ENCODE measurements at places on chromosomes 12 and 14. TPM values are rescaled to one million over a fixed set of nuclear protein-coding genes. Genes with fewer than 3 reads are reported as not detected.

DNA sequence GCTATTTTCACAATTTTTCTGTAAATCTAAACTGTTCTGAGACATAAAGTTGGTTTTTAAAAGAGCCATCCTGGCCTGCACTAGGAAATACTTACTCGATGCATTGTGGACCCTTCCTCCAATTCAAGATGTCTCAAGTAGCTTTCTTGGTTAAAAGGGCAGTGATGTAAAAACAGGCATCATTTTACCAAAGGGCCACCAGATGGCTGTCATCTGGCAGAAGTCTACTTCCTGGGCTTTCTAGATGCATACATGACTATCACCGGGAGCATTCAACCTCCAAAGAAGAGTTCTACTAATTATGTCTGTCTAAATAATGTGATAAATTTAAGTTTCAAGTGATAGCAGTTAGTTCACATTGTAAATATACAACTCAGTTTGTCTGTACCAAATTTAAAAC, 96.8 kb upstream of the FRMD6 start:
- peak; percentile 62 for DNase-seq

DNA sequence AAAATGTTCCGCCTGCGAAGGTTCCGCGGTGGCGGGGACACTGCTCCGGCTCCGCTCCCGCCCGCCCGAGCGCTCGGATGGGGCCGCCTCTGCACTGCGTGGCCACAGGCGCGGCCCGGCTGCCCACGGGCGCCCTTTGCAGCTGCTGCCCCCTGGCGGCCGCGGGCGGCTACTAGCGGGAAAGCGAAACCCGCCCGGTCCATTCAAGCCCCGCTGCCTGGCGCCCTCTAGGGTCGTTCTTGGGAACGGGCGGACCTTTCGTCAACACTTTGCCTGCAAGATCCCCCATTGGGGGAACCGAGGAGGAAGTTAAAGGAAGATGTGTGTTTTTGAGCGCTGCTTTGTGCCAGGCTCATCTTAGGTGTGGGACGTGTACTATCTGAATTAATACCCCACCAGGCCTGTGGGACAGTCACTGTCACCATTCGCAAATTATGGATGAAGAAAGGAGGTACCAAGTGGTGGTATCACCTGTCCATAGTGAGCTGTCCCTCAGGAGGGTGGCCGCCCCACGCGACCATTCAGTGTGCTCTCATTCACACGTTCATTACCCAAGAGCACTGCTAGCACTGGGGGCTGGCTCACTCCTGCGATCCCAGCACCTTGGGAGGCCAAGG, 19.4 kb downstream of the GPR132 start:
- DNase-seq = peak; percentile 90

GRCh38 chr14:86770186-86770585, 1222.8 kb downstream of the GALC start:
- no peak for DNase-seq

DNA sequence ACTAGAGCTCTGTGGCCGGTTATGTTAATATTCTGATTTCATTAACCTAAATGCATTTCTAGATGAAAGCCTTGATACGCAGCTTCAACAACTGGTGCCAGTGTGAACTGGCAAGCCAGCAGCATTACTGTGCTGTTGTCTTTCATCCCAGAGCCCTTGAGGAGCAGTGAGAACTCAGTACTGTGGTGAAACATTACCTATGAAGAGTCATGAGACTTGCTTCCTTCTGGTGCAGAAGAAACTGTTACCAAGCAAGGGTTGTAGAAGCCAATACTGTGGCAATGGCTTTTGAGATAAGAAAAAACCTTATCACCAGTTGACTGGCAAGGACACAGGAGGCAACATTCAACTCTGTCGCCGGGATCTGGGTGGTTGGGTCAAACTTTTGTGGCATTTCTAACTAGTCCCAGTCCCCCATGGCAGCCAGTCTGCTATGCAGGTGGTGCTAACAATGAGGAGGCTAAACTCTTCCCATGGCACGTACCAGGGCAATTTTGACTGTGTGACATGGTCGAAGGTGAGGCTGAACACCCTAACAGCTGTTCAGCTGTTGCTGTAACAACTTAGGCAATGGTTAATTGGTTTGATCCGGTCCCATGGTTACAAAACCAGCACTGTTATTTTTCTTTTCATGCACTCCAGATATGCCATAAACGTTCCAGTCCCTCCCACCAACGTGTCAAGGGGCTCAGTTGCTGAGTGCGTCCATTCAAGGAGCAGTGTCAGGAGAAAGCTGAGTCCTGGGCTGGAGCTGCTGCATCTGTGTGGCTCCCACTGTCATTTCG, 12.6 kb upstream of the LGALS3 start:
- DNase-seq = no peak

- DNase-seq = peak; percentile 12
These were observed 78.7 kb upstream of the ZDHHC17 start for GRCh38 chr12:76685246-76685678.

DNA sequence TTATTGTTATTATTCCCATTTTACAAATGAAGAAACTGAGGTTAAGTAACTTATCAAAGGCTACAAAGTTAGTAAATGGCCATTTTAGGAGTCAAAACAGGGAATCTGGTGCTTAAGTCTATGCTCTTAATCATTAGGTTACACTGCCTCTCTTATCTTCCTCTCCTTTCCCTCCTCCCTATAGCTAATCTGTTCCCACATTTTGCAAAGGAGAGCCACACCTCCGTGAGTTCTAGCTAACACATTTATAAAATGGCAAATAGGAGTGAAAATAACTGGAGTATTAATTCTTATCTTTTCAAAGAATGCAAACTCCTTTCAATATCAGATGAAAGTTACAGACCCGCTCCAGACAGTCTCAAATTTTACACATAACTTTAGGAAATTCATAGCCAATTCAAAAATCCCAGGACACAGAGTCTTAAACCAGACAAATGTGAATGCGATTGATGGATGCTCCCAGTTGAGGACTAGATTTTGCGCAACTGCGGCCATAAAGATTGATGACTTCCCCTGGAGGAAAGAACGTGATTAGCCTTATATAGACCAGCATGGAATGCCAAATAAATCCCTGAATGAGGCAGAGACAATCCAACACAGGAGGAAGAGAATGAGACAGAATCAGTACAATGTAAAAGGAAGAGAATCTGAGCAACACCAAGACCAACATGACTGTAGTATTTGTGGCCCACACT, 225.0 kb upstream of the ARID2 start:
- DNase-seq = no peak

DNA sequence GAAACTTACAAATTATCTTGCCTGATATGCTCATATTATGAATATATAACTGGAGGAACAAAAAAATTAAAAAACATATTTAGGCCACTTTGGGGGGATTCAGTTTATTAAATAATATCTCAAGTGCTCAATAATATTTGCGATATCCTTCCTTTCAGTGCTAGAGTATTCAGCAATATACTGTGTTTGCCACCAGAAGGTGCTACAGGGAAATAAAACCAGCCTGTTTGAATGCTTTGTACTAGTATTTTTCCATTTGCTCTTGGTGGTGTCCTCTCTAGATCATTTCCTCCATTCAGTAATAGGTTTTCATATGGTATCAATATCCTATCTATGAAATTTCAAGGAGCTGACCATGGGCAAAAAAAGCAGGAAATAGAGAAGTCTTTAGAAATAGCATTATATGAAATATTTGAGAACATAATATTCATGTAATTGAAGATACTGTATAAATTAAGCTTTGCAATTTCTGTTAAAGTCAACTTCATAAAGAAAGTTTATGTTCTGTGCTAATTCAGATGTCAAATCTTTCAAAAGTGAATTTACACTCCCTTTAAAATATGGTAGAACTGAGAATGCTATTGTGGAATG, 106.2 kb upstream of the NAV3 start:
- DNase-seq = peak; percentile 41

- no peak for DNase-seq
These were observed 74.2 kb upstream of the ATP2B1 start for GRCh38 chr12:89782807-89783206.

- DNase-seq = no peak
These were observed 17.0 kb upstream of the ARL1 start for GRCh38 chr12:101424620-101425019.

DNA sequence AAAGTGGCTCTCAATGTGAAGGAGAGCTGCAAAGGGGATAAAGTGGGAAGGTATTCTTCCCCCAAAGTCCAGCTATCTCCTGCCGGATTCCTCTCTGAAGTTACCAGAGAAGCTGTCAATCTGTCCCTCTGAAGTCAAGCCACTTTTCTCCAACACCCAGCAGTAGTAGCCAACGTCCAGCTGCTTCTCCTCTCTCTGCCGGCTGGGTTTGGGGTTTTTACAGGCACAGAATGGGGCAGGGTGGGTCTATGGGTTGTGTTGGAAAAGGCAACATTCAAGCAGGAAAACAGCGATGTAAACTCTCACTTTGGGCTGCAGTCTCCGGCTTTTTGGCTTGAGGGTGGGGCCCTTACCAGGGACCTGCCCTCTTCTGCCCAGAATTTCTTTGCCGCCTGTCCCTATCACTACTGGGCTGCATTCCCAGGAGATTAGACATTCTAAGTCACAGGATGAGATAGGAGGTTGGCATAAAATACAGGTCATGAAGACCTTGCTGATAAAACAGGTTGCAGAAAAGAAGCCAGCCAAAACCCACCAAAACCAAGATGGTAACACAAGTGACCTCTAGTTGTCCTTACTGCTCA, 16.3 kb downstream of the CAPZA3 start:
- DNase-seq = no peak

GRCh38 chr12:104737113-104737512, 221.0 kb downstream of the SLC41A2 start:
- DNase-seq = no peak

DNA sequence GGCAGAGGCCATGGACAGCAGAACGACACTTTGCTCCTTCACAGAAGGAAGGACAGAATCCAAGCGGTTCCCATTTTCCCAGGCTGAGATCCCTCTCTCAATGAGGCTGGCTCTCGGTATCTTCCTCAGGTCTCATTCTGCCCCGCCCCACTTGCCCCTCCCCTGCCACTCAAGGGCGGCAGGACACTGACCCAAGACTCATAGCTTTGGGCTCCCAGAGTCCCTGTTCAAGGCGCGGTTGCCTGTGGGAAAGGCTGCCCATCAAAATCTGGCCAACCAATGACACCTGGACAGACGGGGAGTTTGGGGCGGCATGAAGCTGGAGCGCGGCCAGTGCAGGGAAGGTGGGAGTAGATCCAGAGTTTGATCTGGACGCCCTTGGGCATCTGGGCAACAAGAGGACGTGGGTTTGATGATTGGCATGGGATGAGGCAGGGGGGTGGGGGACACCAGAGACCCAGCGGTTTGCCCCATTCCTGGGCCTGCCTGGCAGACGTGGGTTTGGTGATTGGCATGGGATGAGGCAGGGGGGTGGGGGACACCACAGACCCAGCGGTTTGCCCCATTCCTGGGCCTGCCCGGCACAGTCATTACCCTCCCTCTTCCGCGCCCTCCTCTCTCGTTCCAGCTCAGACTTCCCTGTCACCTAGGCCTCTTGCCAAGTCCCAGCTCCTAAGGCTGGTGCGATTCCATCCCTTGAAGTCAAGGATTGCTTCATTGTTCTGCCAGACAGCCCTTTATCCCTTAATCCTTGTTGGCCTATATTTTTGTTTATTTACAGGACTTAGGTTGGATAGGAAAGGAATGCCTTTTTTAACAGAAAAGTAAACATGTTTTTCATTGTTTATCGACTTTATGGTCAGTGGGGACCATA, 92.1 kb downstream of the NINJ2 start:
- peak; percentile 85 for DNase-seq

DNA sequence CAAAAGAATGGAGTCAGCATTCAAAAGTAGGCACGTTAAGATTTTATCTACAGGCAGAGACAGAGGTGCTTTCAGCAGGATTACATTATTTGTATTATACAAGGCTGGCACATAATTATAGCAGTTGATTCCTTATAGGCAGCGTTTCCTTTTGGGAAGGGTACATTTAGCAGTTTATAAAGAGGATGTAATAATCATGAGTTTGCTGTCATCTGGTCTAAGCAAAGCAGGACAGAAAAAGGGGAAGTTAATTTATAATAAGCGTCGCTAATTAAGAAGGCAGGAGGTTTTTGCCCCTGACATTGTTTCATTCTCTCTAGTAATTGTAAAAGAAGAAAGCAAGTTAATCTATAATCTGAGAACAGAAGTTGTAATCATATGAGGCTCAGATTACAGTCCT, 259.9 kb upstream of the MDGA2 start:
- no peak for DNase-seq

DNA sequence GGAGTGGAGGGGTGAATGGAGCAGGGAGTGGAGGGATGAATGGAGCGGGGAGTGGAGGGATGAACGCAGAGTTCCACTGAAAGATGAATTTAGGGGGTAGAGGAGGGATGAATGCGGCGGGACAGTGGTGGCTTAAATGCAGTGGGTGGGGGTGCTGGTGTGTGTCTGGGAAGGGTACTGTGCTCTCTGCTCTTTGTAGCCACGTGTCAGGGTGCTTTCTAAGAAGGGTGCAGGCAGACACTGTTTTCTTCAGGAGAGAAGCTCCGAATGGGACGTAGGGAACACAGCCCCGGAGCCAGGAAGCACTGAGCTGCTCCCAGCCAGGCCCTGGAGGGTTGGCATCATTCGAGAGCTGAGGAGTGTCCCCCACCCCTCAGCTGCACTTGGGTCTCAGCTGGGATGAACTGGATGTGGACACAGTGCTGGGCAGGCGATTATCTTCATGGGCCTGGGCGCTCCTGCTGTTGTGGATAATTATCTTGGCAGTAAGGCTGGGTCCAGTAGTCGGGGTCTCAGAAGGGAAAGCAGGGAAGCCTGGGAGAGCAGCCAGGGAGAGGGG, 9.5 kb upstream of the CEP170B start:
- no peak for DNase-seq

DNA sequence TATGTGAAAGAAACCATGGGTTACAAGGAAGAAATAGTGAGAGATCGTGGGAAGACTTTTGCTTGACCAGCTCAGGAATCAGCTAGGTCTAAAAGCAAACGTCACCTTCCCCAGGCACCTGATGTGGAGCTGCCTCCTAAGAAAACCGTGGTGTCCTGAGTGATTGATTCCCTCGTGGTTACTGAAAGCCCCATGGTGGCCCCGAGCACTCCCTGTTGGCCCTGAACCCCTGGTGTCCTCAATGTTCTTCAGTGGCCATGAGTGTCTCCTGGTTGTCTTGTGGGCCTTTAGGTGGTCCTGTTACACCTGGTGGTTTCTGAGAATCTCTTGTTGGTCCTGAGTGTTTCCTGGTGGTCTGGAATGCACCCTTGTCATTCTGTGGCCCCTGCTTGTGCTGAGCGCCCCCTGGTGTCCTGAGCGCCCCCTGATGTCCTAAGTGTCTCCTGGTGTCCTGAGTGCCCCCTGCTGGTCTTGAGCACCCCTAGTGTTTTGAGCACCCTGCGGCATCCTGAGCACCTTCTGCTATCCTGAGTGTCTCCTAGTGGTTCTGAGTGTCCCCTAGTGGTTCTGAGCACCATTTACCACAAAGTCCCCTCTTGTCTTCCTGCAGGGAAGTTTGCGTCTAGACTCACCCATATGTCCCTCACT, 518.7 kb downstream of the TMEM121 start:
- DNase-seq = peak; percentile 54

DNA sequence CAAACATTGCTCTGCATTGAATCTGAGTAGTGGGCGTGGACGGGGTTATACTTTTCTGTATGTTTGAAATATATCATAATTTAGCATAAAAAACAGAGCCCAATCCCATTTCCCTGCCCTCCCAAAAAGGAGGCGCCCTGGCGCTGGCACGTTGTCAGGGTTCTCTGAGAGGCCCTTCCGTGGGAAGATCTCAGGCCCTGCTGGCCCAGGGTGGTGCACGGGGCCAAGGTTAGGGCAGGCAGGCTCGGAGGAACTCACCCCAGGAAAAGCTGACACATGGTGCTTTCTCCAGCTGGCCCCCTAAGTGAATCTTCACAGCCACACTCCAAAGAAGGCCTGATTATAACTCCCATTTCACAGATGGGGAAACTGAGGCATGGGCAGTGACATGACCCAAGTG, 17.2 kb downstream of the DIO3 start:
- no peak for DNase-seq

TGM1 gene
- total RNA-seq = 2.6 TPM

NPFF gene
- total RNA-seq = not detected

FRMD6 gene
- 203 TPM for total RNA-seq

TMPRSS12 gene
- total RNA-seq = not detected
